Erythroblast (primary cell): ENCODE measurements at places on chromosomes 11 and 22.

DNA sequence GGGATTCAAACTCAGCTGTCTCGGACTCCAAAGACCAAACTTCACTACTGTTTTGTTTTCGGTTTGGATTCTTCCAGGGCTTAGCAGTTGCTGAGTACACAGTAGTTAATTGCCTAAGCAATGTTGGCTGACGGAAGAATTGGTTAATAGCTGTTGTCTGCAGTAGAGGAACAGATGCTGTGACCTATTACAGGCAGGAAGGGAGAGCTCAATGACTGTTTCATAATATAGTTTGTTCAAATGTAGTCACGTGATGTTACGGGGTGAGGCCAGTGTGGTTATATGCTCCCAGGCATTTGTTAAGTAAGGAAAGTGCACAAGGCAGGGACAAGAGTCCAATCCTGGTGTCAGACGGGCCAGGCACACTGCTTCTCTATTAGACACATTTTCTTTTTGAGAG, 222.6 kb upstream of the CCDC90B start:
- no peak for DNase-seq

GRCh38 chr11:123362941-123363340, 67.1 kb upstream of the GRAMD1B start:
- no peak for DNase-seq

DNA sequence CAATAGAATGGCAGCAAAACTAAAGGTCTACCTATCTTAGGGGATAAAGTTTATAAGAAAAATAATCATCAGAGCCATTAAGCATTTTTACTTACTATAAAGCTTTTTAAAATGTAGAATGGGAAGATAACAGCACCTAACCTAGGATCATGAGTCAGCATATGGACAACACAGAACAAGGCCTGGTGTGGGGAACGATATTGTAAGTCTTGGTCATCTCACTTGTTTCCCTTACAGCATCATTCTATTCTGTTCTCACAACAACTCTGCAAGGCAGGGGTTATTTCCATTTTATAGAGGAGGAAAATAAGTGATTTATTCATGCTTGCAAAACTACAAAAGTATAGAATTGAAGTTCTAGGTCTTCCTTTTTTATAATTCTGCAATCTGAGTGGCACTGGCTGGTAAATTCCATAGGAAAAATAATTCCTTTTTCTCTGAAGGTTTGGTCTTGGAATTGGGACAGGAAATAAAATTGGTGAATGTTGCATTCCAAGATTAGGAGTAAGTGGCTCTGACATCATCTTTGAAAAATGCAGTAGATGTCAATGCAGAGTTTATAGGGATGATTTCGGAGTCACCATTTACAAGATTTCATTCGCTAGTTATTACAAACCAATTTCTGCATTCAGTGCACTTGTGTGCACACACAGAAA, 423.0 kb downstream of the DYNC2H1 start:
- DNase-seq = no peak

DNA sequence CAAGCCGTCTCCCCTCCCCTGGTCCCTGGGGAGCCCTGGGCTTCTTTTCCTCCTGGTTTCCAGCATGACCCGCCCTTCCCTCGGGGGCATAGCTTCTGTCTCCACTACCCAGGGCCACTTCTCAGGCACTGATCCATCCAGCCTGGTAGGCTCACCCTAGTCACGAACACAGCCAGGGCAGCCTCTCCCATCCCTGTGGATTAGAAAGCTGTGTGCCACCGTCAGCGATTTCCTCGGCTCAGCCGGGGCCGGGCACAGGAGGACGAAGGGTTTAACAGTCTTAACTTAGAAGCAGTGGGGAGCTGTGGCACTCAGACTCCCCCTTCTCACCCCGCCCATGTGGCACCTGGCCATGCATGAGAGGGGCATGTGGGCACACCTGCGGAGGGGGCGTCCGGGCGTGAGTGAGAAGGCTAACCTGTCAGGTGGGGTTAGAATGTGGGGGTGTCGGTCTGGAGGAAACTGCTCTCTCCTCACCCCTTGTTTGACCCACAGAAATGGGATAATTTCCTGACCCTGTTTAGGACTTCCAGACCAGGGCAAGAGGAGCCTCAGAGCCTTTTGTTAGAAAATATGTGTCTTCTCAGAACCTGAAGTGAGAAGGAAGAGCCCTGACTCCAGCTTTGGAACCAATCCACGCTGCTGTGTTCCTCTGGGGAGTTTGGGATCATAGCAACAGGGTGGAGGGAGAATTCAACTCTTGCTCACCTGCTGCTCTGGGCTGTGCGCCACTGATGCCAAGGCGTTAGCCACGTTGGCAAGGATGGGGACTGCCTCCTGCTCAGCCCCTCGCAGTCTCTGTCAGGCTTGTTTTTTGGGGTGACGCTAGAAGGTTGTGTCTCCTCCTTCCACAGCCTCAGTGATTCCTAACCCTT, 14.6 kb downstream of the GLB1L2 start:
- no peak for DNase-seq

DNA sequence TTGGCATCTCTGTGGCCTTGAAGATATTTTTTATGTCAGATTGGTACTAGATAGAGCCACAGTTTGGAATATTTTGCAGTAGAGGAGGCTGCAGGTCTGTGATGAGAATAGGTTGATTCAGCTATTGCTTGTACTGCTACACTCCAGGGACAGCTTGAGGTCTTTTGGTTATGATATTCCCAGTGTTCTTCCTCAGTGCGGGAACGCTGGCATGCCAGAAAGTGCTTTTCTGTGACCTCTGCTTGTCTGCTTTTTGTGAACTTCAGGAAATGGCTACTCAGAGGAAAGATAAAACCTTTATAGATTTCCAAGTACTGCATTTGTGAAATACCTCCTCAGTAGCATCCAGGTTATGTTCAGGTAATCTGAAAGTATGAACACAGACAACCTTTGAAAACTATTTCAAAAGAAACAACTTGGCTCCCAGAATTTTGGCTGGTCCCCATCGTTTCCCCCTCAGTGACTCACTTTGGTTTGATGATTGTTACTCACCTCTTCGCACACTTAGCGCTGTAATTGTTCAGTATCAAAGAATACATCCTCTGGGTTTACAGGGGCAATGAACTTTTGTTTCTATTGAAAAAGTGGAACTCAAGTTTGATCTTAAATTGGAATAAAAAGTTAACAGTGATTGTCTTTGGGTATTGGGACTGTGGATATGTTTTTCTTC, 191.4 kb downstream of the HIPK3 start:
- DNase-seq = no peak

GRCh38 chr11:69918938-69919650, 99.9 kb upstream of the FGF3 start:
- peak; percentile 84 for DNase-seq

DNA sequence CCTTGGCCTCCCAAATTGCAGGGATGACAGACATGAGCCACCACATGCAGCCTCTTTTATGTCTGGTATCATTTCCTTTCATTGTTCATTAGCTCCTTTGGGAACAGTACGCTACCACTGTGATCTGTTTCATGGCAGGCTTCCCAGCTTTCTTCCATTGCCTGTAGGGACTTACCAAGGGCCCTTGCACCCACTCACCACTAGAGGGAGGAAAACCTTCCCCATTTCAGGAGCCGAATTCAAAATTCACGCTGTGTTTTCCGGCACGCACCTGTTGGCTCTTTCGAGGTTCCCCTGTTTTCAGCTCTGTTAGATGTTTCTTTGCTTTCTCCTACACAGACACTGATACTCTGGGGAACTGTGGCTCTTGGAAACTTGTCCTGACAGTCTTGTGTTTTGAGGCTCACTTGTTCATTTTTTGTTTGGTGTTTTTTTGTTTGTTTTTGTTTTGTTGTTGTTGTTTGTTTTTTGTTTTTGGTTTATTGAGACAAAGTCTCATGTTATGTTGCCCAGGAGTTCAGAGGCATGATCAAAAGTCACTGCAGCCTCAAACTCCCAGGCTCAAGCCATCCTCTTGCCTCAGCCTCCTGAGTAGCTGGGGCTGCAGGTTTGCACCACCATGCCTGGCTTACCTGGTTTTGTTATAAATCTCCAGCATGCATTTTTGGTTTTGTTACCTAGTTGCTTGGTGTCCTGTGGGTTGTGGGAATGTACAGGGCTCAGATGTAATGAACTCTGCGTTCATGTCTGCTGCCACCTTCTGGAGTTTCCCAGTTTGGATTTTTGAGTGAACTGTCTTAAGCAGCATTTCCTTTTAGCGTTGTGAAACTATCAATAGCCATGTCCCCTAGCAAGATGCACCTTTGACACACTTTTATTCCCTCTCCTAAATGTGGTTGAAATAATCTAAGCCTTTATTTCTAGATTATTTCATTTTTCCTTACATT, 2.3 kb downstream of the KRTAP5-11 start:
- peak; percentile 62 for DNase-seq

DNA sequence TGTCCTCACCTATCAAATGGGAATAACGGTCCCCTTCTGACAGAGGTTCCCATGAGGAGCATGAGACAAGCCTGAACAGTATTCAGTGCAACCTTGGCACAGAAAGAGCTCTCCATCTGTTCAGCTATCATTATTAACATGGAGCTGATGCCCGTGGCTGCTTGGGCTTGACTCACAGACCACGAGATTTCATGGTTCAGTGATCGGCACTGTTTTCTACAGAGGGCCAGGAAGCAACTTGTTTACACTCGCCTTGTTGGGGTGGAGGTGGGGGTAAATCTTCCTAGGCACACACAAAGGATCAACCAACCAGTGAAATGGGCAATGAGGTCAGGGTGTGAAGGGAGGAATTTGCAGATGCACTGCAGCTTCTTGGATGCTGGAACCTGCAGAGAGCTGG, 88.2 kb downstream of the CWC15 start:
- DNase-seq = no peak

- DNase-seq = no peak
Observed at GRCh38 chr22:26785932-26786331, 128.5 kb downstream of the MIAT start.

DNA sequence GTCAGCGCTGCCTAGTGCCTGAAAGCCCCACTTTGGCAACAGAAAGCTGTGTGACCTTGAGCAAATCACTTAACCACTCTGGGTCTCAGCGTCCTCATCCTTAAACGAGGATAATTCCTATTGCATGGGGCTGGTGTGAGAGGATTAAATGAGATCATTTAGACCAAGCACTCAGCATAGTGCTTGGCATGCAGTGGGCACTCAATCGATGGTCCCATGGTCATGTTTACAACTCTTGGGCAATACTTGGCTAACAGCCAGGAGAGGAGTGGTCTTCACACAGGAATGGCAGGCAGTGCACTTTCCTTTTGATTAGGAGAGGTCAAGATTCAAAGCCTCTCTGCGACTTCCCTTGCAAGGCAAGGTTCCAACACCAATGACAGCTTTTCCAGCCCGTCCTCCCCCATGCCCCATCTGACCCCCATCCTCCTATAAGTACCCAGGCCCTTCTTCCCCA, 14.1 kb downstream of the TNKS1BP1 start:
- no peak for DNase-seq
